Fibroblast of skin of right quadriceps (primary cell): ENCODE measurements at places on chromosomes 3 and 15.

DNA sequence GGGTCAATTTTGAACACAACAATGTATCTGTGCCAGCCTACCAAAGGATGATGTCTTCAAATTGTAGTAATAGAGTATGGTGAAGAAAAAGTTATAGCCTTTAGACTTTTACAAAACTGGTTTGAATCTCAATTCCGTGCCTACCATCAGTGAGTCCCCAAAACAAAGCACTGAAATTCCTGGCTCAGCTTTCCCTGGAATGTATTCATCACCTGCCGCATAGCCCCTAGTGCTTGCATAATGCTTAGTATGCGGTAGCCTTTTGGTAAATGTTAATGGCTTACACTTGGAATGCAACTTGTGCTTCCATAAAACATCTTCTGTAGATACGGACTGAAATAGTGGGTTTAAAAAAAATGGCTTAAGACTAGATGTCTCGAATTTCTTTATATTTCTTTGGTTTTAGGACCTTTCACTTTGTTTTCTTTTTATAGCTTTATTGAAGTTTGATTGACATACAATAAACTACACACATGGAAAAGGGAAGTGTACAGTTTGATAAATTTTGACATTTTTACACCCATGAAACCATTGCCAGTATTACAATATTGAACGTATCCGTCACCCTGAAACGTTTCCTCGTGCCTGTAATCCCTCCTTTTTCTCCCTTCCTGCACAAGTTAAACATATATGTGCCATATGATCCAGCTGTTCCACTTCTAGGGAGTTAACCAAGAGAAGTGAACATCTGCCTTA lies 12.1 kb downstream of the SACM1L start:
- DNase-seq = no peak

- DNase-seq = peak; percentile 85
These were observed 148.1 kb downstream of the KLHL25 start for GRCh38 chr15:85646538-85647091.

GRCh38 chr3:195012100-195012499 lies 258.9 kb downstream of the XXYLT1 start:
- DNase-seq = no peak

DNA sequence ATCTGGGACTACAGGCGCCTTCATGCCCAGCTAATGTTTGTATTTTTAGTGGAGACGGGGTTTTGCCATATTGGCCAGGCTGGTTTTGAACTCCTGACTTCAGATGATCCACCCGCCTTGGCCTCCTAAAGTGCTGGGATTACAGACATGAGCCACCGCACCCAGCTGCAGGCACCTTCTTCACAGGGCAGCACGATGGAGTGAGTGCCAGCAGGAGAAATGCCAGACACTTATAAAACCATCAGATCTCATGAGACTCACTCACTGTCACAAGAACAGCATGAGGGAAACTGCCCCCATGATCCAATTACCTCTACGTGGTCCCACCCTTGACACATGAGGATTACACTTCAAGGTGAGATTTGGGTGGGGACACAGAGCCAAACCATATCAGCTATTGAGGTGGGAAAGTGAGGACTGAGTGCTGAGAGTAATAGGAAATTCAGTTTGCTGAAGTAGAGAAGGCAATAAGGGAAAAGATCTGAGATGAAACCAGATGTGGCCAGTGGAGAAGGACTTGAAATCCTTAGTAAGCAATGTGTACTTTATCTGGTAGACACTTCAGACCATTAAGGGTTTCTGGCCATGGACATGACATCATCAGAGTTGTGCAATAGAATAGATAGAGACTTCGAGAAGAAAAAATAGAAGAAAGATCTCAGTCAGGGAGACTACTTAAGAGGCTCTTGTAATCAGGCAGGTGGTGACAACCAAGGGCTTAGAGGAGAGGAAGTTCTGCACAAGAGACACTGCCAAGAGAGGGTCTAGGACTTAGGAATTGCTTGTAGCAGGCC lies 18.1 kb upstream of the ATP13A5 start:
- DNase-seq = no peak

DNA sequence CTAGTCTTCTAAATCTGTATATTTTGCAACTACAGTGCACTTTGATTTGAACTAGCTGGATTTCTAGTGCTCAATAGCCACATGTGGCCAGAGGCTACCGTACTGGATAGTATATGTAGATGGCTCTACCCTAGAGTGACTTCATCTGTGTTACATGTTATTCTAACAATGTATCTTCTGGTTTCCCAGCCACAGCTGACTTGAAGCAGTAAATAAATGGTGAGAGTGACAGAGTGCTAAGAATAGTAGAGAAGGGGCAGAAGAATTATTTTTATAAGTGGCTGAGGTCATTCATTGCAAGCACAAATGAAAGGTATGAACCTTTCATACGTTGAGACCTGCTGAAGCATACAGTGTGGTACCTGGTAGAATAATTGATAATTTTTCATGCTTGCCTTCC lies 30.9 kb downstream of the KAT2B start:
- DNase-seq = no peak

DNA sequence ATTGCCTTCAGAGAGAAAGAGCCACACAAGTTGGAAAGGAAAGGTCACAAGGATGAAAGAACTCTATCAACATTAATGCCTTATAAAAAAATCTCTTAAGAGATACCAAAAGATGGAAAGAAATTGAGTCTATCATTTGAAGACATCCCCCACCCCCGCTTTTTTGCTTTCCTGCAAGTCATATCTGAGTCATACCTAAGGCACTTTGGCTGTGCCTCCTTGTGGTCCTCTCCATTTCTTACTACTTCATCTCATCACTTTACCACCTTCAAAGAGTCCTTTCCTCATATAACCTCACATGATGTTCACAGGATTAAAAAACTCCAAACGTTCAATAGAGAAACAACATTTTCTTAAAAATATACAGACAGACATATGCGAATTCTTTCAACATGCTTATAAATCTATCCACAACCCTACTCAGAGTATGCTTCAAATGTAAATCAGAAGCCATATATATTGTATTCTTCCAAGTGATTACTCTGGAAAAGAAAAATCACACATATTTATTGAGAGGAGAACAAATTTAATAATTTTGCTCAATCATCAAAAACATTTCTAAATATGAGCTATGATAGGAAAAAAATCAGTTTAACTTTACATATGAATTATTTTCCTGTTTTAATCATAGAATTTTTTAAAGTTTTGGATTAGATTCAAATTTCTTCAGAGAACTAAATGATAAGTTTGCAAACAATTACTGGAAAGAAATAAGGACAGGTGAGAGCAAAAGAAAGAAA lies 1003.9 kb upstream of the CFAP20DC start:
- peak; percentile 83 for DNase-seq

DNA sequence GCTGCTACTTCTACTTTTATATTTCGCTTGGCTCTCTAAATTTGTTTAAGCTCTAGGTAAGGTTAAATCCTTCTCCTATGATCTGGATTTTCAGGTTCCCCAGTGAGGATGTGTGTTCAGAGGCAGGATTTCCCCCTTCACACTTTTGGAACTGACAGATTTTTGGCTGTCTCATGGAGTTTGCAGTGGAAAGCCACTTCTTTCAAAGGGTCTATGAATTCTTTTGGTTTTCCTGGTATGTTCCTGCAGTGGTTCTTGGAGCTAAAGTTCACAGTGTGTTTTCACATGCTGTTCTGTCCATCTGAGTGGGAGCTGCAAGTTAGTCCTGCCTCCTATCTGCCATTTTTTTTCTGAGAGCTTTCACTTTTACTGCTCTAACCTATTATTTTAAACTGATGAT lies 21.6 kb upstream of the TIGIT start:
- no peak for DNase-seq

DNA sequence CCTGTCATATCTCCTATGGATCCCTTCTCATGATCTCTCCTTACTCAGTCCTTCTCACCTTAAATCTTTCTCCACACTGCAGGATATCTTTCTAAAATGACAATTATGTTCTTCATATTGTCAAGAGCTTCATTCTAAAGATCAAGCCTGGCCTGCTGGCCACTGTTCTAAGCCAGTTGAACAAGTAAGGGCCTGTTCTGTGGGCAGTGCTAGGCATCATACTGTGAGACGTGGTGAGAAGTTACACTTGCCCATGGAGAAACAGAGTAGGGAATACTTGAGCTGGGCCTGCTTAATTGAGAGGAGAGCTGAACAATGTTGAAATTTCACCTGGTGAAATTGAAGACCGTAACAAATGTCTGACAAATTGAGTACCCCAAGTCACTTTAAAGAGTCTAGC lies 184.1 kb upstream of the RASGRP1 start:
- DNase-seq = no peak

DNA sequence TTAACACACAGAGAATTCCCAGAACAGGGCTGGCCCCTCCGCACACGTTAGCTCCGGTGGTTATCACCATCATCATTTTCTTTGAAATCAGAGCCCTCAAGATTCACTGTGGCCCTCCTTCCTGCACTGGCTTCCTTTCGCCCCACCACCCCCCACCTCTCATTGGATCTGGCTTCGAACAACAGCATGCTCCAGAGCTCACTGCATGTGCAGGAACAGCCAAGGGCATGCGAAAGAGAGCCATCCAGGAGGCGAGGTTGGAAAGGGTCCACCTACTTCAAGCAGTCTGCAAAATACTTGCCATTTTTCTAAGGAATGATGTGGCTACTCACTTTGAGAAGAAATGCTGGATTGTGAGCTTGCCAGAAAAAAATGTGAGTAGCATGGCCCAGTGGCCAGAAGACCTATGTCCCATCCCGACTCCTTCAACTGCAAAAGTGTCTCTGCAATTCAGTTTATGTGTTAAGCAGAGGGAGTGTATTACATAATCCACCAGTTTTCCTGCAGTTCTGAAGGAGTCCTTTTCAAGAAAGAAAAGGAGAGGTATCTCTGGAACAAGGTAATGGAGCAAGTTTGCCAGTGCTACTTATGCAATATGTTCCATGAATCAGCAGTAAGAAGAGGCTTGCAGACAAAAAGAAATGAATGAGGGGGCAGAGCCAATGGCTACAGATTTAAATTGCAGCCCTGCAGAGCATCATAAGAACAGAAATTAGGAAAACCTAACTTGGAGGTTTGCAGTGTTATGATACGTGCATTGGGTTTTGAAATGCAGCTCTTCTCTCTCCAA lies 92.8 kb downstream of the OCA2 start:
- no peak for DNase-seq

DNA sequence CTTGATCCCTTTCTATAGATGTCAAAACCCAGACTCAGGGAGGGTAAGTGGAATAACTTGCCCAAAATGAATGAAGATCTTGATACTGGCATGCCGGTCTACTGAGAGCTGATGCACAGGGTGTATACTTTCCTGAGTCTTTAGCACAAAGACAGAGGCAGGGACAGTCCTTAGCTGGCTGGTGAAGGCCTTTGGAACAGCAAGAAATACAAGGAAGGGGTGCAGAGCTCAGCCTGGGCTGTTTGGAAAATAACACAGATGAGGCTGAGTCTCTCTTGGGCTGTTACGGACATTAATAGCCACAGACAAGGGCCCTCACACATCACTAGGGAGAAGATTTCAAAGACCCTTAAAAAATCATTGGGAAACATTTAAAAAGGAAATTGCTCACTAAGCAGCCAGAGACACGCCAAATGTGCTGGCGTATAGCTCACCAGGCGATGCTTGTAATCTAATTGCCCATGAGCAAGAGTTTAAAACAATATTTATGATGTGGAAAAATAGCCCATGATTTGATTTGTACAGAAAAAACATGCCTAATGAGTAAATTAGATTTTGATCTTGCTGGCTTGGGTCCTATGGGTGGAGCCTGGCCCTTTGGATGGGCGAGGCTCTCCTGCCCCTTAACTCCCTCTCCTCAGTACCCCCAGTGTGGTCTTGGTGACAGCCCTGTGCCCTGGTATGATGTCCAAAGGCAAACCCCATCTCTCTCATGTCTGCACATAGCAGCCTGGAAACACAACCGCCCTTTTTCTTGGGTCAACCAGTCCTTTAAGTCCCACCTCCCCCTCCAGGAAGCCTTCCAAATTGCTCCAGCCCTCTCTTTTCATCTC lies 81.8 kb upstream of the MRPS22 start:
- DNase-seq = no peak

GRCh38 chr3:95883801-95884200 lies 930.6 kb upstream of the EPHA6 start:
- DNase-seq = no peak

DNA sequence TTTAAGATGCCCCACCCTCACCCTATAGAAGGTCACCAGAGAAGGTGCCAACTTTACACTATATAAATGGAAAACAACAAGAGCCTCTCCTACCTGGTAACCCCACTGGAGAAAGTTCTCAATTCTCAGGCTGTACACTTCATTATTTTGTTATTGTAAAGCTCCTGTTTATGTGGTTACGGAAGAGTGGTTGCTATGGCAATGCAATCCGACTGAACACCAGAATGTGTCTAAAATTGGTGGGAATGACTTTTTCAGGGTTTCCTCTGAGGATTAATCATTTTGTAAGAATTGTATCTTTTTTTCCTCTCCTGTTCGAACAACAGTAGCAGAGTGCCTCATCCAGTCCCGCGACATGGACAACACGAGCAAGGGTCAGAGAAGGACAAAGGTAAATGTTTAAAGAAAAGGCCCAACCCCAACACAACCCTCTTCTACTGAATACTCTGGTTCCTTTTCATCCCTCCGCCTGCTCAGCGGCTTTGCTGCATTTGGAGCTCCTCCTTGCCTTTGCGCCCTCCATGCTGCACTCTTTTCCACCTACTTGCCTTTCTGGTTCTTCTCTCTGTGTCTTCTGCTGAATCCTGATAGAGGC lies 45.3 kb downstream of the DGKG start:
- DNase-seq = no peak

GRCh38 chr3:72418244-72418643 lies 430.0 kb downstream of the SHQ1 start:
- DNase-seq = no peak

DNA sequence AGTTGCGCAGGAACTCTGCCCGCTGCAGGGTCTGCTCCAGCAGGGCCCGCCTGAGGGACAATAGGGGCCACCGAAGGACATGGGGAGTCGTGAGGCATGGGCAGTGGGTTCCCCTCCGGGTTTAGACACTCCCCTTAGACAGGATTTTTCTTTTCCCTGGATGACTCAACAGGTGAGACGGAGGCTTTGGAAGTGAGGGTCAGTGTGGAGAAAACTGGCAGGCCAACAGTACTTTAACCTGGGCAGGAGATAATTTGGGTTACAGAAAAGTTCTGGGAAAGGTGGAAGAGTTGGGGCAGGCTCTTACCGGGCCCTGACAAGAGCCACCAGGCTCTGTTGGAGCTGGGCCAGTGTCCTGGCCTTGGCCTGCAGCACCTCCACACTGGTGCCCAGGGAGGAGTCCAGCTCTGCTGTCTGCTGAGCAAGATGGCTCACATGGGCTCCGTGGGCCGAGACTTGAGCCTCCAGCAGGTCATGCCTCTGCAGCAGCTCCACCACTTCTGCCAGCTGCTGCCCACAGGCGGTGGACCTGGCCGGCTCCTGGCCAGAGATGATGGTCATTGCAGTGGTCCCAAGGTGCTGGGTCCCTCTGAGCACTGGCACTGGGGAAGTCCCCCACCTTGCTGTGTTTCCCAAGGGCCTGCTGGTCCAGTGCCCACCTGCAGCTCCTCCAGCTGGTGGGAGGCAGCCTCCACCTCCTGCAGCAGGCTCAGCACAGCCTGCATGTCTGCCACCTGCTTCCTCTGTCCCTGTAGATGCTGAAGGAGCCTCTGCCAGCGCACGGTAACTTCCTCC lies 11.0 kb downstream of the SPTBN5 start:
- DNase-seq = no peak

- DNase-seq = no peak
These were observed 53.9 kb upstream of the NEDD4 start for GRCh38 chr15:56047354-56047753.
